ENCODE measurements at places on chromosomes 6 and 20.

DNA sequence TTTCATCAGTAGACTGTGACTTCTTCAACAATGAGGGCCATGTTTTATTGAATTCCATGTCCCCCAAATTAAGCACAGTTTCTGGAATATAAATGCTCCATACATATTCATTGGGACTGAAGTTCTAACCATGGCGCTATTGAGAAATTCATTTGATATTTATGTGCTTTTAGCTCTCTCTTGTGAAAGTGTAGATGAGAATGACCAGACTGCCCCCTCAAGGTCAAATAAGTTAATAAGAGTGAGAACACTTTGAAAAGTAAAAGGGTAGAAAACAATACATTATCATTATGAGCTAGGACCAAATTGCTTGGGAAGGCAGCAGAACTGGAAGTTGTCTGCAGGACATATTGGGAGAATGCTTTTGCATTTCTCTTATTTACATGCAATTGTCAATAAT is 597.9 kb downstream of the EPM2A start:
- H3K4me3 ChIP-seq = no peak overlapping the region
- no peaks in the 10 kb centered on the region for H3K4me1 ChIP-seq
- no peaks in the 10 kb centered on the region for H3K36me3 ChIP-seq
- DNase-seq = no peak
- H3K27me3 ChIP-seq = no peaks in the 10 kb centered on the region

DNA sequence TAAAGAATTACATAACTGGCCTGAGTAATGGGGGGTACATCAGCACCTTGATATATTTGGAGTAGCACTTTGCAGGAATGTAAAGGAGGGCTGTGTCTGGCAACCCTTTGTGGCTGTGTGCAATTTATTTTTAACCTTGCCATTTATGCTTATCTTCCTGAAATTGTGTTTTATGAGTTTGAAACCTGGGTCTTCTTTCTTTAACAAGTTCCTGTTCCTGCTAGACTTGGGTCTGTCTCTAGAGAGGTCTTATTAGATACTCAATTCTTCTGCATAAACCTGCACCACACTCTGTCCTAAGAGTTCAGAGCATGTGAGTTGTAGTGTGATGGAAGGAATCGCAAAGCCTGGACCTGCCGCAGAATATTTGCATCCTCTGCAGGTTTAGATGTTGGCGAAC is 181.0 kb downstream of the JARID2 start:
- no peaks in the 10 kb centered on the region for H3K36me3 ChIP-seq
- no peak overlapping the region for H3K27ac ChIP-seq
- H3K4me1 ChIP-seq = peaks cover 63% of the 10 kb centered on the region
- no peaks in the 10 kb centered on the region for H3K27me3 ChIP-seq
- H3K4me3 ChIP-seq = no peak overlapping the region

- H3K4me1 ChIP-seq = peaks cover 18% of the 10 kb centered on the region
- H3K27ac ChIP-seq = no peak overlapping the region
- no peak overlapping the region for H3K4me3 ChIP-seq
- no peaks in the 10 kb centered on the region for H3K36me3 ChIP-seq
These were observed 45.2 kb upstream of the LY86 start for GRCh38 chr6:6543181-6543879.

DNA sequence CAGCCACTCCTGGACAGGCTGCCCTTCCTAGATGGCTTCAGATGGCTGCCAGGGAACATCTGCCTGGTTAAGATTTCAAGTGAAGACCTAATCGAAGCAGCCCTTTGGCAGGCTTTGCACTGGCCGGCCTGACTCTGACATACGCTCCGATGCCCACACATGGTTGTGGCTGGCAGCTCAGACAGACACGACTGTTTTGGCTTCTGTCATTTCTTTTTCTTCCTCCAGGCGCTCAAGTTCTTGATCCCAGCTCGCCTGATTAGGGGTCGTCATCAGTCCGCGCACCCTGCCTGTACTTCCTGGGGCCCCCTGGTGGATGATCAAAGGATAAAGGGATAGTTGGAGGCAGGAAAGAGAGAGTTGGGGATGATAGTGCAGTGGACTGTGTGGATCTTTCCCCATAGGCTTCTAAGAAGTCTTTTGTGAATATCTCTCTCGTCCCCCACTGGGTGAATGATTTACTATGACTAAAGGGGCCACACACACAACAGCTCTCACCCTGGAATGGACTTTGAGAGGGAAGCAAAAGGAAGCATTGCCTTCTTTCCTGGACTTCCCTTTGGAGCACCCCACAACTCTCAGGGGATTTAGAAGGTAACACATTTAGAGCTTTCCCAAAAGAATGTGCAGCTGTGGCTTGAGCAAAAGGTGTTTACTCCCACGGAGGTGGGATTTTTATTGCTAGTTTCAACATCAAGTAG is 21.4 kb upstream of the TRAM2 start:
- no peak overlapping the region for H3K27ac ChIP-seq
- peaks cover 39% of the 10 kb centered on the region for H3K4me1 ChIP-seq
- no peaks in the 10 kb centered on the region for H3K27me3 ChIP-seq
- no peaks in the 10 kb centered on the region for H3K36me3 ChIP-seq

- no peaks in the 10 kb centered on the region for H3K36me3 ChIP-seq
- no peak for DNase-seq
- no peaks in the 10 kb centered on the region for H3K4me1 ChIP-seq
- H3K27me3 ChIP-seq = no peaks in the 10 kb centered on the region
These were observed 86.3 kb downstream of the ERMARD start for GRCh38 chr6:169837529-169838250.

DNA sequence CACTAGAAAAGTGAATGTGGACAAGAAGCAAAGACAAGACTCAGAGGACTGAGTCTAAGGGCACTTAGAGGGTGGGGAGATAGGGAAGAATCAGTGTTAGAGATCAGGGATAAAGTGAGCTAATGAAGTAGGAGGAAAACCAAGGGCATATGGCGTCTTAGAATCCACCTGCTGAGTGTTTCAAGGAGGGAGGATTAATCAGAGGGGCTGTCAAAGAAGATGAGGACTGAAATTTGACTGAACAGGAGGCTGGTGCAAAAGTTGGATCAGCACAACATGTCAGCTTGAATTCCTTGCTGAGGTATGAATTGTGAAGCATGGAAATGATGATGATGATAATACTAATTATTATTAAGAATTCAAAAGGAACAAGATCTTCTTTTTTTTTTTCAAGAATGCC is 39.4 kb downstream of the PLCB4 start:
- H3K27ac ChIP-seq = no peak overlapping the region
- no peaks in the 10 kb centered on the region for H3K27me3 ChIP-seq
- H3K4me1 ChIP-seq = peaks cover 48% of the 10 kb centered on the region
- no peaks in the 10 kb centered on the region for H3K36me3 ChIP-seq
- no peak overlapping the region for H3K4me3 ChIP-seq

GRCh38 chr6:85436939-85437495 is 12.9 kb upstream of the NT5E start:
- no peak for DNase-seq
- H3K4me3 ChIP-seq = no peak overlapping the region
- H3K4me1 ChIP-seq = no peaks in the 10 kb centered on the region

DNA sequence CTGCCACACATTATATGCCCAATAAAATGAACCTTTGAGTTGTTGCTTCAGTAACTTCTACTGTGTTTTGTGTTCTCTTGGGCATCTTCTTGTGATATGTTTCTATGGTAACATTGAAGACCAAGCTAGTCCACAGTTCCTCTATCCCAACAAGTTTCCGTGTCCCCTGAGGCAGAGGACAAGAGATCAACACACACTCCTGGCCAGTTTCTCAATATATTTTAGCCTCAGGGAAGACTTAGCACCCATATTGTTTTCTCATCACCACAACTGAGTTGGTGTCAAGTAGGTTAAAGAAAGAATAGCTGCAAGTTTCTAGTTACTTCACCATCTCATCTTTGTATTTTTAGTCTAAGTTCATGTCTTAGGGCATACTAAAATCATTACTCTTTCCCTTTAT is 277.5 kb downstream of the UST start:
- no peak overlapping the region for H3K4me3 ChIP-seq
- DNase-seq = no peak
- H3K36me3 ChIP-seq = peaks cover 15% of the 10 kb centered on the region
- no peak overlapping the region for H3K27ac ChIP-seq
- H3K4me1 ChIP-seq = no peaks in the 10 kb centered on the region
- H3K27me3 ChIP-seq = no peaks in the 10 kb centered on the region

Data from heart right ventricle (tissue), 16 donors.